PC-3 (cell line): ENCODE measurements at places on chromosomes 2 and 18. TPM values are rescaled to one million over a fixed set of nuclear protein-coding genes. Genes with fewer than 3 reads are reported as not detected.

DNA sequence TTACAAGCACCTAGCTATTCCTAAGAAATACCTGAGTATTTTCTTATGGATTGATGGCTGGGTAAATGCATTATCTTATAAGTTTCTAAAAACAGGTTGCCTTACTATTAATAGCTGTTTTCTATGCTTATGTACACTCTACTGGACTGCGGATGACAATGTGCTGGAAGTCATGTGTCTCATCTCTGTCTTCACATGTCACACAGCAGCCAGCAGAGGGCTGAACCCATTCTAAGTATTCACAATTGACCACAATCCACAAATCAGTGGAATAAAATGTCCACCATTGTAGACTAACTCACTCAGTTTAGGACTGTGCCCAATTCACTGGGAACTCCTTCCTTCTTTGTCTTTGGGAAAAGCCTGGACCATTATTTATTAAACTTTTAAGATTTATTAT lies 371.2 kb downstream of the INSIG2 start:
- no peaks in the 10 kb centered on the region for H3K27me3 ChIP-seq
- no peak overlapping the region for H3K27ac ChIP-seq
- DNase-seq = no peak
- no peak overlapping the region for H3K4me3 ChIP-seq
- peaks cover 14% of the 10 kb centered on the region for H3K4me1 ChIP-seq

- H3K27me3 ChIP-seq = no peaks in the 10 kb centered on the region
- peak; percentile 88 for DNase-seq
- peaks cover 5% of the 10 kb centered on the region; the same call in 1 of the 2 replicates for H3K36me3 ChIP-seq
- H3K4me1 ChIP-seq = peaks cover 45% of the 10 kb centered on the region
Observed at GRCh38 chr2:120223034-120223912, at the start of gene TMEM185B. TSS of gene TMEM185B (minus strand) at chr2:120223400. CDS start at chr2:120222976, 424 bp downstream.

GRCh38 chr18:58661423-58661822 lies 9.8 kb upstream of the MALT1 start:
- H3K27ac ChIP-seq = no peak overlapping the region
- DNase-seq = peak; percentile 20
- H3K4me1 ChIP-seq = peaks cover 13% of the 10 kb centered on the region
- H3K27me3 ChIP-seq = no peaks in the 10 kb centered on the region
- H3K36me3 ChIP-seq = no peaks in the 10 kb centered on the region
- H3K4me3 ChIP-seq = no peak overlapping the region

GRCh38 chr18:50819027-50819727 lies 639 bp downstream of the MRO start:
- H3K4me1 ChIP-seq = no peaks in the 10 kb centered on the region
- no peak overlapping the region for H3K27ac ChIP-seq
- no peaks in the 10 kb centered on the region for H3K36me3 ChIP-seq
- no peaks in the 10 kb centered on the region for H3K27me3 ChIP-seq
- peak; percentile 13 for DNase-seq

GRCh38 chr2:122009561-122009960 lies 254.1 kb downstream of the TSN start:
- H3K27ac ChIP-seq = no peak overlapping the region
- peaks cover 59% of the 10 kb centered on the region for H3K27me3 ChIP-seq
- DNase-seq = no peak
- no peaks in the 10 kb centered on the region for H3K4me1 ChIP-seq
- no peak overlapping the region for H3K4me3 ChIP-seq

- H3K27ac ChIP-seq = peak overlapping the region; percentile 36
- no peak overlapping the region for H3K4me3 ChIP-seq
- H3K36me3 ChIP-seq = no peaks in the 10 kb centered on the region; the same call in 1 of the 2 replicates
- peaks cover 49% of the 10 kb centered on the region for H3K4me1 ChIP-seq
- DNase-seq = peak; percentile 49
- H3K27me3 ChIP-seq = no peaks in the 10 kb centered on the region
Observed at GRCh38 chr18:58288921-58289797, 245.1 kb downstream of the NEDD4L start.

GRCh38 chr2:122795763-122796162 lies 1040.3 kb downstream of the TSN start:
- DNase-seq = no peak
- no peak overlapping the region for H3K4me3 ChIP-seq
- H3K4me1 ChIP-seq = 0 out of 2 replicates have a peak, but pooled peaks cover 3% of the 10 kb centered on the region
- no peaks in the 10 kb centered on the region for H3K27me3 ChIP-seq
- no peaks in the 10 kb centered on the region for H3K36me3 ChIP-seq

DNA sequence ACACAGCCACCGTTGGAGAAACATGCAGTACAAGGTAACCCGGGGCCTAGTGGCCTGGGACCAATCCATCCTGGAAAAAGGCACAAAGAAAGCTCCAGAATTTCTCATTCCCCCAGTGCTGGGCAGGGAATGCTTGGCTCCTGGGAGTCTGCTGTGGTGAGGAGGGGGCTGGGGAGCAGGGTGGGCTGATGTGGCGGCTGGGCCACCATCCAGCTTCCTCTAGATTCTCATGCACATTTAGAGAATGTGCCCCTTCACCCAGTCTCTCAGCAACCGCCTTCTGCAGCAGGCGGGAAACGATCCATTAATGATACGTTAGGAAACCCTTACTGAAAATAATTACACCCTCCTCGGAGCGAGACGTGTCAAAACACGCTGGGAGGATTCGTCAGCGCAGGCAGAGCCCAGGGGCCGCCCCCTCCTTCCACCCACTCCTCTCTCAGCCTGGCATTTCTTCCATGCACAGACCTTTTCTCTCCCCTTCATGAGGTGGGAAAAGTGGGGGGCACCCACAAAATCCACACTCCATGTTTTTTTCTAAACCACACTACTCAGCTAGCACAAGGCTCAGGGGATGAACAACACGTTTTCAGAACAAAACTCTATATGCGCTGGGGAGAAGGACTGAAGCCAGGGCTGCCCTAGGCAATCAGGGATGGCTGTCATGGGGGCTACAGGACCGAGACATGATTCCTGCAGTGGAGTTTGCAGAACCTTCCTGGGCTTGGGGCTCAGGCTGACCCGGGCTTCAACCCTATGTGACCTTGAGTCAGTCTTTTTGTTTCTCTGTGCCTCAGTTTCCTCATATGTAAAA lies 56.1 kb upstream of the SMAD7 start:
- DNase-seq = no peak
- H3K36me3 ChIP-seq = no peaks in the 10 kb centered on the region
- H3K4me1 ChIP-seq = no peaks in the 10 kb centered on the region
- no peak overlapping the region for H3K4me3 ChIP-seq
- no peaks in the 10 kb centered on the region for H3K27me3 ChIP-seq

- no peaks in the 10 kb centered on the region for H3K4me1 ChIP-seq
- no peak for DNase-seq
- no peak overlapping the region for H3K27ac ChIP-seq
- no peak overlapping the region for H3K4me3 ChIP-seq
- no peaks in the 10 kb centered on the region for H3K27me3 ChIP-seq
Observed at GRCh38 chr18:73461780-73462059, 593.9 kb upstream of the NETO1 start.

DNA sequence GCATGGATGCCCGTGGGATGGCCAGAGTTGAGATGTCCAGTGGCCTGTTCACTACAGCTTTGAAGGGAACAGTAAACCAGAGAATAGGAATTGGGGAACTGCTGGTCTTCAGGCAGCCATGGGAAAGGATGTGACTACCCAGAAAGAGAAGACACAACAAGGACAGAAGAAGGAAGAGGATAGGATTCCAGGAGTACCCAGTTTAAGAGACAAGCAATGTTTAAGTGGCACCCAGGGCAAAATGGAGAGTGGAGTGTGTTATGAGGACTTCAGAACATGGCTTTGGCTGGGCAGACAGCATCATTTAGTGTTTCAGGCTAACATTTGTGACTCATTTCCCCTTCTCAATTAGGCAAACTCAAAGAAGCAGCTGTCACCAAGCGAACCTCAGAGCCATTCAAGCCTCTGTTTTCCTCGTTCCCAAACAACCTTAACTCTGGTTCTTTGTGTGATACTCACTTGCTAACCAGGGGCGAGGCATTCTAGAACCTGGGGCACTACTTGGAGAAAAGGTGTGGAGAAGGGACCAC lies 4.0 kb upstream of the FAM124B start:
- H3K27me3 ChIP-seq = no peaks in the 10 kb centered on the region
- H3K4me1 ChIP-seq = no peaks in the 10 kb centered on the region
- H3K27ac ChIP-seq = no peak overlapping the region

- DNase-seq = no peak
- H3K36me3 ChIP-seq = no peaks in the 10 kb centered on the region
- no peaks in the 10 kb centered on the region for H3K4me1 ChIP-seq
- H3K4me3 ChIP-seq = no peak overlapping the region
- no peak overlapping the region for H3K27ac ChIP-seq
Observed at GRCh38 chr2:14219306-14219705, 413.2 kb upstream of the LRATD1 start.

GRCh38 chr2:1192121-1192520 lies 221.1 kb upstream of the TPO start:
- H3K27me3 ChIP-seq = peaks cover 29% of the 10 kb centered on the region
- H3K4me3 ChIP-seq = no peak overlapping the region
- no peaks in the 10 kb centered on the region for H3K4me1 ChIP-seq
- no peak for DNase-seq

DNA sequence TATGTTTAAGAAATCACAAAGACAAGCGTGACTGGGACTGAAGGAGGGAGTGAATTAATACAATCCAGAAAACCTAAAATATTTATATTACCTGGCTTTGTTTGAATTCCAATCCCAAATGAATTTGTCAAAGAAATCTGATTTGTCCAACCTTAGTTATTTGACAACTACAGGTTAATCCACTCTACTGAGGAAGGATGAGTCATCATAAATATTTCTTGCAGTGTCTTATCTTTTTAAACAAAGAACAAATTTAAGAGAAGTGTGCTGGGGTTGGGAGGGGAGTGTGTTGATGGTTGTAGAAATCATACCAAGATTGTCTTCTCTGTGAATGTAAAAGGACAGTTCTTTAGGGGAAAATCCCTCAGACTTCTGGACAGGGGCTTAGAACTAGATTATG lies 1106.3 kb upstream of the SLC39A10 start:
- peak; percentile 19 for DNase-seq
- peaks cover 4% of the 10 kb centered on the region; the same call in 1 of the 2 replicates for H3K4me1 ChIP-seq
- H3K36me3 ChIP-seq = no peaks in the 10 kb centered on the region
- no peaks in the 10 kb centered on the region for H3K27me3 ChIP-seq

GRCh38 chr2:4515871-4516761 lies 812.7 kb downstream of the DCDC2C start:
- H3K27me3 ChIP-seq = no peaks in the 10 kb centered on the region
- H3K27ac ChIP-seq = no peak overlapping the region

DNA sequence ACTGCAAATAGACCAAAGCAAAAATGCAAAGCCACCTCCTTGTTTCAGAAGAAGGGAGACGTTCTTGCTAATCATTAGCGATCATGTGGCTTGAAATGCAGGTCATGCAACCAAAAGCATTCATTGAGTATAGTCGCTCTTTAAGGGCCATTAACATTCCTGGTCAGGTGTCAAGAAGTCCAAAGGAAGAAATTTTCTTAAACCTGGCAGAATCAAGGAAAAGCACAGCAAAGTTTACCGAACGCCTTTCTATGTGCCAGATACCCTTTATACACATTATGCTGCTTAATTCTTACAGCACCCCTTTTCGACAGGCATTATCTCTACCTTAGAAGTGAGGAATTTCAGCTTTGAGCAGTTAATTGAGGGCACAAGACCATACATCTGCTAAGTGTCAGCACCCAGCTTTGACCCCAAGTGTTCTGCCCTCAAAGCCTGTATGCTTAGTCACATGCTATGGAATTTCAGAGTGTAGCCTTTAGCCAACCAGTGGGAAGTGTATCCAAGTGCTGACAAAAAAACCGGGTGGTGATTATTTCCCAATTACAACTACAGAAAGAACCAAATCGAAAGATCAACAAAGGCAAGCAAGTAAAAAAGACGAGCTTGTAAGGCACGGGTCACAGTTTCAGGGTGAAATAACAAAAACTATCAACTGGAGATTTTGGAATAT lies 70.8 kb downstream of the EPHA4 start:
- no peaks in the 10 kb centered on the region for H3K27me3 ChIP-seq
- DNase-seq = no peak
- no peak overlapping the region for H3K27ac ChIP-seq
- no peaks in the 10 kb centered on the region for H3K4me1 ChIP-seq

DNA sequence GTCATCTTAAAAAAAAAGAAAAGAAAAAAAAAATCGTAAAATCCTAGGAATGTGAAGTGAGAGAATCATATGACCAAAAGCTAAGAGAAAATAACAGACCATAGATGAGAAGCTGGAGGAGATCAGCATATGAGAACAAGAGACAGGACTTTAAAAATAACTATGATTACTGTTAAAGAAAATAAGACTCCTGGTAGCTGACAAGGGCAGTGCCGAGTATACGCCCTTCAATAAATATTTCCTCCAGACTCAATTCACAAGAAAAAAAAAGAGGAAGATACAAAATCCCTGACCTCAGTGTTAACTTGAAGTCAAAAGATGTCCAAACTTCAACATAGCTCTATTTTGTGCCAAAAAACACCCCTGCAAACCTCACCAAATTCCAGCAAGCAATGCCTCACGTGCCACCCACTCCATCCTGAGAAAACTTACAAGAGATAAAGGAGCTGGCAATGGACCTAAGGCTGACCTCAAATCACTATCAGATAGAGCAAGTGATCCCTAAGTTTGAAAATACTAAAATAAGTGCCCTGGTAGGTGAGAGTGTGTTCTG lies 817.2 kb downstream of the SOCS6 start:
- H3K36me3 ChIP-seq = no peaks in the 10 kb centered on the region
- no peak for DNase-seq
- no peaks in the 10 kb centered on the region for H3K27me3 ChIP-seq
- H3K4me3 ChIP-seq = no peak overlapping the region
- no peak overlapping the region for H3K27ac ChIP-seq

DNA sequence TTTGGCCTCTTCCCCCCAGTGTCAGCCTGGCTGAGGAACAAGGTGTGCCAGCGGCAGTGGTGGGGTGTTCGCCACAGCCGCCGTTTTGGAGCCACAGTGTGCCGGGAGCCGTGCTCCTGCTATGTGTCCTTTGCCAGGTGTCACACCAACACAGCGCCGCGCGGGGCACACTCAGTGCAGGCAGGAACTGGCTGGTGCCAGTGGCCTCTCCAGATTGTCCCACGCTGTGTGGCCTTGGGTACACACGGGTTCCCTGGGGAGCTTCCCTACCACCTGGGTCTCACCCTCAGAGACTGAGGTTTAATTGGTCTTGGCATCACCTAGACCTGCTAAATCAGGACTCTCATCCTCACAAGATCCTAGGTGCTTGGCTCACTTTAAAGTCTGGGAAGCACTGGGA lies 171.6 kb downstream of the LDLRAD4 start:
- H3K4me1 ChIP-seq = no peaks in the 10 kb centered on the region
- no peak for DNase-seq
- H3K27me3 ChIP-seq = peaks cover 83% of the 10 kb centered on the region
- no peak overlapping the region for H3K27ac ChIP-seq

DNA sequence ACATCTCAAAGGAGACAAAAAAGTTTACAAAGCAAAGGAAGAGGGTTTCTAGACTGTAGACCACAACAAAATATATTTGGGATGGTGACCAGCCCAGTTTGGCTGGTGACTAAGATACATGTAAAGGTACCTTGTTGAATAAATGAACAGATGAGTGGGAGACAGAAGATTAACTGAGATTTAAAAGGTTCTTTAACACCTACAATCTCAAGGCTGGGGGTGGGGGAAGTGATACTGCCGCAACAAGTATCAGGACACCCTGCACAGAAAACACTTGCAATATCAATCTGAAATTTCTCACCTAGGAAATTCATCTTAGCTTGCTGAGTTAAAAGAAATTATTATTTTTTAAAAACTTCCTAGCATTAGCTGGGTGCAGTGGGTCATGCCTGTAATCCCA lies 8.3 kb downstream of the RNF149 start:
- H3K4me3 ChIP-seq = no peak overlapping the region
- peaks cover 27% of the 10 kb centered on the region for H3K4me1 ChIP-seq
- H3K27ac ChIP-seq = no peak overlapping the region
- H3K36me3 ChIP-seq = peaks cover 10% of the 10 kb centered on the region; the same call in 1 of the 2 replicates
- no peak for DNase-seq
- H3K27me3 ChIP-seq = no peaks in the 10 kb centered on the region

The TUBA3D gene
- not detected in 2 replicates for total RNA-seq

The ANKZF1 gene
- total RNA-seq = 67.9 and 78.5 TPM in 2 replicates

The GYPC gene
- not detected in 2 replicates for total RNA-seq

The SLC35F6 gene
- 33.9 and 43.8 TPM in 2 replicates for total RNA-seq

The FSHR gene
- not detected in 2 replicates for total RNA-seq

The CRACDL gene
- 0.40 TPM in 1 of 2 replicates, not detected in the other for total RNA-seq

The TMEM200C gene
- 6.5 and 9.8 TPM in 2 replicates for total RNA-seq
